Skin of body (tissue), 3 donors: ENCODE measurements at places on chromosomes 11 and 22. TPM values are rescaled to one million over a fixed set of nuclear protein-coding genes. Genes with fewer than 3 reads are reported as not detected.

GRCh38 chr11:48116437-48117228, 100.0 kb upstream of the OR4B1 start:
- no peak for DNase-seq

- DNase-seq, result no peak
Observed at GRCh38 chr11:15745266-15745665, 611.1 kb downstream of the SOX6 start.

GRCh38 chr22:43433451-43434274, 21.8 kb downstream of the MPPED1 start:
- no peak for DNase-seq

- no peak for DNase-seq
Observed at GRCh38 chr11:110968348-110969062, 256.3 kb upstream of the ARHGAP20 start.

- DNase-seq, result no peak
Observed at GRCh38 chr22:17788528-17789378, 14.5 kb upstream of the BID start.

- peak; percentile 21 for DNase-seq
Observed at GRCh38 chr11:126363706-126364248, 8.3 kb downstream of the ST3GAL4 start.

DNA sequence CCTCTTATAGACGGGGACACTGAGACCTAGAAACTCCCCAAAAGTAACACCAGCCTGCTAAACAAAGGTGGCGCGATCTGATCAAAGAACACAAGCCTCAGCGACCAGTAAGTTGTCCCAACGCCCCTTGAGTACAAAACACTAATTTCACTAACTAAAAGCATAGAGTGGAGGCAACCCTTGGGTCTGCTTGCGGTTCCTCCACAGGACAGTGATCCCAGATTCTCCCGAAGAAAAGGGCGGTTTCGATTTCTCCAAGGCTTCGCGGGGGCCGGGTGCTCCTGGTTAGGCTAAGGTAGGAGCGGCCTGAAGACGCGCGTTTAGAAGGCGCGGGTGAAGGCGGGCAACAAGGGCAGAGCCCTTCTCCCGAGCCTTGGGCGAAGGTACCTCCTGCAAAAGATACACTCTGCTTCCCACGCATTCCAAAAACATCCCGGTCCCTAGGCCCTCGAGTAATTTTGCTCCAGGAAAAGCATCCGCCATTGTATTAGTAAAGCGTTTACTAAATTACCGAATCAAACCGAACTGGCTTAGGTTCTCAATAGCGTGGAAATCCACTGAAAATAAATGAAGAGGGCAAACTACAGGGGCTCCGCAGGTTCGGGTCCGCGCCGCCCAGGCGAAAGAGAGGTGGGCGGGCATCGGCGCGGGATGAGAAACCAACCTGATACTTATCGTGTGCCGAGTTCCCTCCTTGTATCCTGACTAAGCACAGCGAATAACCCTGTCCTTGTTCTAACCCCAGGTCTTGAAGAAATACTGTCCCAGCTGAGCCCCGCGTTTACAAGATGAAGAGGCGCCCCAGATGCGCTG, 2.0 kb downstream of the WT1 start:
- no peak for DNase-seq

The RIN1 gene
- total RNA-seq, result 3.6 TPM

The OR4A16 gene
- total RNA-seq, result not detected

The OMP gene
- total RNA-seq, result not detected

The KLHL22 gene
- 31.0 TPM for total RNA-seq

The BDNF gene
- total RNA-seq, result 2.9 TPM
